Diencephalon (tissue), 1 donor: ENCODE measurements at places on chromosomes 7 and 10. TPM values are rescaled to one million over a fixed set of nuclear protein-coding genes. Genes with fewer than 3 reads are reported as not detected.

The LRRTM3 gene
- total RNA-seq = 35.5 TPM

The GDF10 gene
- 3.0 TPM for total RNA-seq

The MSMB gene
- not detected for total RNA-seq

The ASB10 gene
- total RNA-seq = not detected

The VAX1 gene
- total RNA-seq = 4.6 TPM

The SEMA4G gene
- 17.5 TPM for total RNA-seq

The TAS2R4 gene
- total RNA-seq = 4.4 TPM

The GDF2 gene
- 0.23 TPM for total RNA-seq

The SFTPD gene
- total RNA-seq = 2.1 TPM

The OSBPL3 gene
- total RNA-seq = 4.8 TPM

The C10orf67 gene
- total RNA-seq = 1.2 TPM

The KLHDC10 gene
- 116 TPM for total RNA-seq

The TRPV6 gene
- under 0.01 TPM for total RNA-seq

The CFAP69 gene
- total RNA-seq = 9.2 TPM

The STEAP1 gene
- 1.2 TPM for total RNA-seq

The PRPS1L1 gene
- total RNA-seq = not detected

The ST7 gene
- total RNA-seq = 50.5 TPM

The PLXNA4 gene
- total RNA-seq = 50.3 TPM

The C10orf62 gene
- 0.23 TPM for total RNA-seq

The SLC29A4 gene
- total RNA-seq = 18.7 TPM

The KLLN gene
- total RNA-seq = 1.4 TPM

The MYO3A gene
- total RNA-seq = 9.7 TPM

The ACSL5 gene
- total RNA-seq = 2.3 TPM

The PTPRZ1 gene
- total RNA-seq = 319 TPM

The PNLIPRP3 gene
- total RNA-seq = not detected

The GNAT3 gene
- not detected for total RNA-seq

The COL1A2 gene
- 116 TPM for total RNA-seq

The TEX36 gene
- total RNA-seq = not detected
